ENCODE measurements at places on chromosomes 2 and 18. TPM values are rescaled to one million over a fixed set of nuclear protein-coding genes. Genes with fewer than 3 reads are reported as not detected.

DNA sequence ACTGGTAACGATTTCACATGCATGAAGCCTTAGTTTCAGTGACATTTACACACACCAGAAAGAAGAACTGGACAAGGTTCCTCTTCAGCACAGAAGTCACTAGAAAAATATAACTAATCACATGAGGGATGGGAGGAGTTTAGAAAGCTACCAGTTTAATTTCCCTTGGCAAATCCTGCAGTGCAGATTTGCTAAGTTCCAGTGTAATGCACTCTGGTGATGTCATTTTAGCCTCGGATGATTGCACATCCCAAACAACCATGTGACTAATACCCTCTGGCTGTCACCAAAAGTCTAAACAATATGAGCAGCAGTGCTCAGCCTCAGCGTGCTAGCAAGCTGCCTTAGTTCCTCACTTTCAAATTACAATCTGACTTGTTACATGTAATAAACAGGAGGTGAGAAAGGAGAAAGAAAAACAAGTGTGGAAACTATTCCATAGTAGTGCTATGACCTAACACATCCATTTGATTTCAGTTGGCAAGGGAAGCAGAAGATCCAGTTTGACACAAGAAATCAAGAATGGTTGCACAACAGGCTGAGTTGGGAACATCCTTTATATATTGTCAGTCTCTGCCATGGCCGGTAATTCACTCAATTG lies 35.3 kb upstream of the PPP1CB start:
- peak; percentile 88 for DNase-seq
- peaks cover 17% of the 10 kb centered on the region for H3K4me1 ChIP-seq
- no peaks in the 10 kb centered on the region for H3K36me3 ChIP-seq
- H3K27me3 ChIP-seq = no peaks in the 10 kb centered on the region

- H3K27me3 ChIP-seq = peaks cover 10% of the 10 kb centered on the region
- H3K36me3 ChIP-seq = no peaks in the 10 kb centered on the region
- DNase-seq = no peak
- H3K27ac ChIP-seq = no peak overlapping the region
- no peak overlapping the region for H3K4me3 ChIP-seq
- no peaks in the 10 kb centered on the region for H3K4me1 ChIP-seq
These were observed 31.6 kb upstream of the TWIST2 start for GRCh38 chr2:238816291-238816690.

- no peak overlapping the region for H3K27ac ChIP-seq
- no peak for DNase-seq
- H3K27me3 ChIP-seq = no peaks in the 10 kb centered on the region
- H3K4me3 ChIP-seq = no peak overlapping the region
These were observed 103.4 kb downstream of the NRP2 start for GRCh38 chr2:205785507-205786260.

- peak; percentile 63 for DNase-seq
- H3K4me3 ChIP-seq = no peak overlapping the region
- H3K4me1 ChIP-seq = peaks cover 14% of the 10 kb centered on the region
- peaks cover 14% of the 10 kb centered on the region for H3K36me3 ChIP-seq
These were observed 104.7 kb upstream of the MYO3B start for GRCh38 chr2:170073288-170073687.

- no peaks in the 10 kb centered on the region for H3K36me3 ChIP-seq
- no peaks in the 10 kb centered on the region for H3K27me3 ChIP-seq
- H3K4me3 ChIP-seq = no peak overlapping the region
- no peak overlapping the region for H3K27ac ChIP-seq
- H3K4me1 ChIP-seq = no peaks in the 10 kb centered on the region
These were observed 49.3 kb downstream of the CD226 start for GRCh38 chr18:69898241-69898861.

Gene ATAD2B
- total RNA-seq = 28.5 TPM

DNA sequence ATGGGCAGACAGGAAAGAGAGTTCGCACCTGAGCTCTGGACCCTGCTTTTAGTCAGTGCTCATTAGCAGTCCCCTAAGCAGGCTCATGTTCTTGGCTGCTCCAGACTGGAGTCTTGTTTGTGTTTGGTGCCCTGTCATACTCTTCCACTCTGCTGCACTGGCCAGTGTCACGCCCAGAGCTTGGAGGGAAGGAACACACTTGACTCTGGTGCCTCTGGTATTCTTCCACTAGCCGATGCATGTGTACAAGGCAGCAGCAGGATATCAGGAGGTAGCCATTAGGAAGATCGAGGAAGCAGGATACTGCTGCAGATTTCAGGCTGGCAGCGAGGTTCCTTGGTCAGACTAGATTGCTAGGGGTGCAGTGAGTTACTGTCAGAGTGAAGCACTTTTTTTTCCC lies 81.4 kb upstream of the B3GNT2 start:
- peaks cover 4% of the 10 kb centered on the region for H3K4me1 ChIP-seq
- no peak overlapping the region for H3K27ac ChIP-seq
- H3K4me3 ChIP-seq = no peak overlapping the region
- no peaks in the 10 kb centered on the region for H3K36me3 ChIP-seq
- DNase-seq = no peak
- H3K27me3 ChIP-seq = no peaks in the 10 kb centered on the region

Gene PRLH
- total RNA-seq = not detected

DNA sequence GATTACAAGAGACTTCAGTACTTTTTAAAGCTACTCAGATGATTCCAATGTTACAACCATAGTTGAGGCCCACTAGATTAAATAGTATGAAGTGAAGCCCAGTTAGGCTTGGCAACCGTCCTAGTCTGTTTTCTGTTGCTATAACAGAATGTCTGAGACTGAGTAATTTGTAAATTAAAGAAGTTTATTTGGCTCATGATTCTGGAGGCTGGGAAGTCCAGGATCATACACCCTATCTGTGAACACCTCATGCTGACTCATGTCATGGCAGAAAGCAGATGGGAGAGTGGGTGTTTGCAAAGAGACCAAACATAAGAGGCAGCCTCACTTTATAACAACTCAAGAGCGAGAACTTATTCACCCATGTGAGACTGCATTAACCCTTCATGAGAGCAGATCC lies 63.1 kb downstream of the CCDC150 start:
- no peaks in the 10 kb centered on the region for H3K36me3 ChIP-seq
- H3K27me3 ChIP-seq = no peaks in the 10 kb centered on the region
- no peaks in the 10 kb centered on the region for H3K4me1 ChIP-seq
- H3K4me3 ChIP-seq = no peak overlapping the region

Gene SPP2
- not detected for total RNA-seq

GRCh38 chr2:144619760-144620159 lies 99.8 kb upstream of the ZEB2 start:
- no peak overlapping the region for H3K4me3 ChIP-seq
- no peaks in the 10 kb centered on the region for H3K27me3 ChIP-seq
- no peak for DNase-seq
- no peaks in the 10 kb centered on the region for H3K36me3 ChIP-seq
- H3K4me1 ChIP-seq = no peaks in the 10 kb centered on the region

Gene LRRFIP1
- total RNA-seq = 69.3 TPM

DNA sequence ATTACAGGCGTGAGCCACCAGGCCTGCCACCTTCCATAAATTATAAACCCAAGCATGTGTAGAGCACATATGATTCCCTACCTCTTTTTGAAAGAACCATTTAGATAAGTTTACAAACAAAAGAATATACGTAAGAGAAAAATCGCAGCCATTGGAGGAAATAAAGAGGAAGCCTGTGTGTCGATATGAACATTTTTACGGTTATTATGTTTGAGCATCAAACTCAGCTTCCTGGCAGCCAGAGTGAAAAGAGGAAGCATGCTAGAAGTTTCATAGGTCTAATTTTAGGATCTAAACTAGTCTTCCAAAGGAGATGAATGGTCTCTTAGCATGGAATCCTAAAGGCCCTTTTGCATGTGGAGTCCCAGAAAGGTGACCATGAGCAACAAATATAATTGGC lies 104.3 kb downstream of the PLB1 start:
- H3K27me3 ChIP-seq = no peaks in the 10 kb centered on the region
- no peaks in the 10 kb centered on the region for H3K36me3 ChIP-seq
- no peak overlapping the region for H3K27ac ChIP-seq
- H3K4me3 ChIP-seq = no peak overlapping the region

DNA sequence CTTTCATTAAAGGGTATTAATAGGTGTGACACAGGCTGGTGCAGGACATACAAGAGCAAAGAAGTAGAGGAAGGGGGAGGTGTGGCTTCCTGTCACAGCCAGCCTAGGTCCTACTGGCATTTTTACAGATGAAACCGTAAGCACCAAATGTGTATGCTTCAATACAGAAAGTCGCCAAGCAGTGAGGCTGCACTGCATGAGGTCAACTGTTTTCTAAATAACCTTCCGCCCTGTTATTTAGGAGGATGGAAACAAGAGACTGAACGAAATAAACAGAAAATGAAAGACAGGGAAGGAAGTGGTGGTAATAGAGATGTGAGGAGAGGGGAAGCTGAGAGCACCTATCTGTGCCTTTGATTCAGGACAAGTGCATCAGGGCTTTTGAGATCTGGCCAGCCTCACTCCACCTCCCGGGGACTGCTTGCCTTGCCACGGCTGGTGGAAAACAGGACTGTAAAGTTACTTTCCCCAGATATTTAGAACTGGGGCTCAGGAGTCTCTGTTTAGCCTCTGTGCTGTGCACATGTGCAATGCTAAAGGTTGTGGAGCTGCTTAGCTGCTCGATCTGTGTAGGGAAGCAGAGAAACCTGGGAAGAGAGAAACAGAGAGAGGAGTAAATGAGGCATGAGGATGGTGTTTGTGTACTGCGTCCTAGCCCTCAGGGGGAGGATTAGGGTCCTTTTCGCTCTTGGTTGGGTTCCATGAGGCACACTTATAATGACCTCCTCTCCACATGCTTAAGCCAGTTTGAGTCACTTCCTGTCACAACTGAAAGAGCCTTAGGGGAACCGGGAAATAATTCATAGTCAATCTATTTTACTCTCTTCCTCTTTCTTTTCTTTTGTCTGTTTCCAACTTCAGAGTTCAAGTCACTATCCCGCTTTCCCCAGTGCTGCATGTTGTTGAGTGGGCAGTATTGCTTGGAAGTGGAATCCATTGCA lies 62.3 kb upstream of the BOD1L2 start:
- peaks cover 9% of the 10 kb centered on the region for H3K4me1 ChIP-seq
- peaks cover 4% of the 10 kb centered on the region for H3K27me3 ChIP-seq
- no peaks in the 10 kb centered on the region for H3K36me3 ChIP-seq
- H3K4me3 ChIP-seq = no peak overlapping the region

Gene FSIP2
- total RNA-seq = 0.15 TPM

Gene TMEM17
- total RNA-seq = 1.5 TPM

Gene UNC80
- total RNA-seq = 1.6 TPM

DNA sequence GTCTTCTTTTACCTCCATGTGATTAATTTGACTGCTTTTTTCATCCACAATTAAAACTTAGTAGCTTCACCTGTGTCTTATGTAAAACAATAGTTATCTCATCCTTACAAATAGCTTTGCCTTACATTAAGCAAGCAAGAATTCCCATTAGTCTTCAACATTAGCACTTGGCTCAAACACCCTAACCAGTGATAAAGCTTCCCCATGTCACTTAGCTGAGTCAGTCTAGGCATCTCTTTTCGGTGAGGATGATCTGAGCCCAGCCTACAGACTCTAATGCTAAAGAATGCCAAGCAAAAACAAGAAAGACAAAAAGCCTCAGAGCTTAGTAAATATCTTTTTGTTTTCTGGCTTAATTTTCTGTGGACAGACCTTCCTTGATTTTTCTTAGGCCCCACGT lies 26.1 kb downstream of the GAD1 start:
- H3K27me3 ChIP-seq = peaks cover 7% of the 10 kb centered on the region
- H3K27ac ChIP-seq = no peak overlapping the region
- no peaks in the 10 kb centered on the region for H3K4me1 ChIP-seq
- DNase-seq = no peak
- H3K4me3 ChIP-seq = no peak overlapping the region
- H3K36me3 ChIP-seq = no peaks in the 10 kb centered on the region

DNA sequence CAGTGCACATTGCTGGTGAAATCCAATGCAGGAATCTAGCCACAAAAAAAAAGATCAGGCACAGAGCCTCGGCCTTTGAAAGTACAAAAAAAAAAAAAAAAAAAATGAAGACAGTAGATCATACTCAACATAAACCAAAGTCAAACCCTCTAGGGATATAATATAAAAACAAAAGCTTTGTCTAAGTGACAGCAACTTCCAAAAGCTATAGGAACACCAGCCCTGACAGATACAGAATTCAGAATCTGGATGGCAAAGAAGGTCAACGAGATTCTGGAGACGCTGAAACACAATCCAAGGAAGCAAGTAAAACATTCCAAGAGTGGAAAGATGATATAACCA lies 54.0 kb upstream of the SCN1A start:
- H3K4me1 ChIP-seq = no peaks in the 10 kb centered on the region
- no peaks in the 10 kb centered on the region for H3K27me3 ChIP-seq
- H3K4me3 ChIP-seq = no peak overlapping the region
- no peak overlapping the region for H3K27ac ChIP-seq
- H3K36me3 ChIP-seq = no peaks in the 10 kb centered on the region

DNA sequence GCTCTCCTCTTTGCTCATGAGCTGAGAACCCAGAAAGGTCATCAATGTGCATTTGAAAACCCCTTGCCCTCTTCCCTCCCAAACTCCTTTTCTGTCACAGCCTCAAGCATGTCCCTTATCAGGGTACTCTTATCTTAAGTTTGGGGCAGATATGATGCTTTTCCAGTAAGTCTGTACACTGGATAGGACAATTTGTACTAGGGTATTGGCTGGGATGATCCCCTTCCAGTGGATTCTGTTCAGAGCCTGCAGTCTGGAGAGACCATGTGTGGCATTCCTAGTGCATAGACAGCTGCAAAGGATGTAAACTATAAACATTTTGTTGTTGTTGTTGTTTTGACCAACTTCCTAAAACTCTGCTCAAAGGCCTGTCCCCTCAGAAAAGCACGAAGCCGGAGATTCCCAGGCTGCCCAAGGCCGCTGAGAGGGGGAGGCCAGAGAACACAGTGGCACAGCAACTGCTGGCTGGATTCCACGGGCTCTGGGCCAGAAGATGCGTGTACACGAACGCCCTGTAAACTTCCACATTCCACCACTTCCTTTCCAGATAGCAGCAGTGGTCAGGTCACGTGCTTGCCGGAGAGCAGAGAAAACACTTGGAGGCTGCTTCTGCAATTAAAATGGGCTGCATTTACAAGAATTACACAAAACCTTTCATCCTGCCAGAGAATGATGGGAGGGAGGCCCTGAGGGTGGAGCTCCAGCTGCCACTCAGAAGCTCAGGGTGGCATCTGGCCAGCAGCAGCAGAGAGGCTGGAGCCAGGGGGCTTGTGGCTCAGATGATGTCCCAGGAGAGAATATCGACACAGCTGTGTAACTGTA lies 42.1 kb downstream of the BMP10 start:
- DNase-seq = peak; percentile 99
- H3K4me3 ChIP-seq = no peak overlapping the region
- peaks cover 15% of the 10 kb centered on the region for H3K4me1 ChIP-seq
- peak overlapping the region; percentile 63 for H3K27ac ChIP-seq

Gene IL36A
- total RNA-seq = not detected

GRCh38 chr2:101408925-101409324 lies 21.6 kb upstream of the CREG2 start:
- DNase-seq = no peak
- H3K36me3 ChIP-seq = no peaks in the 10 kb centered on the region
- no peak overlapping the region for H3K4me3 ChIP-seq
- H3K27me3 ChIP-seq = peaks cover 5% of the 10 kb centered on the region

Gene MEP1B
- 0.26 TPM for total RNA-seq

GRCh38 chr2:172426635-172427255 lies 641 bp upstream of the ITGA6 start:
- H3K4me3 ChIP-seq = peak overlapping the region; percentile 66
- no peaks in the 10 kb centered on the region for H3K36me3 ChIP-seq
- H3K27ac ChIP-seq = no peak overlapping the region
- DNase-seq = no peak

All from A673 (cell line).